ENCODE measurements at places on chromosomes 3 and 15.

DNA sequence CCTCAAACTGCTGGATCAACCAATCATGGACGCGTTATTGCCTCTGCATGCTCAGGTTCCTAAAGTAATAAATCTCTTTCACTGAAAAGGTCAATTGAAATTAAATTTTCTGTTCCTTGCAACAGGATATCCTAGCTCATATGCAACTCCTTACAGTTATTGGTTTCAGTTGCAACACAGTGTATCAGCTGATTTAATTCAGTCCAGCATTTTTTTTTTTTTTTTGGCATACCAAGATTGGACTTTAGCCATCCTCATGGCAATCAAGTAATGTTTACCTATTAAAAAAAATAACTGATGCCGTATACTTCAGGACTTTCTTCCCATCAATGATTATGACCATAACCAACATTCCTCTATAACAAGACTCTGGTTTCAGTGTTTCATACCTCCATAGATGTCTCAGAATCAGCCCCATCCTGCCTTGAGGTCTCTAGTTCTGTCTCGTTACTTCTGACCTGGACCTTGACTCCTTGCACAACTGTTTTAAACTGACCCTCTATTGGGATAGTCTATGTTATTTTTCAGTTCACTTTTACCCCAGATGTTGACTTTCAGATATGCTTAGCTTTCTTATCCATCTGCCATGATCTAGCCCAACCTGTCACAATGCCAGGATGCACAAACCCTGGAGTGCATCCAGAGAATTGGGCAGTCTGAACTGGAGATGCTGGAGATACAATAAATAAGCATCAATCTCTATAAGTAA, 265.0 kb upstream of the GADL1 start:
- no peak for DNase-seq

DNA sequence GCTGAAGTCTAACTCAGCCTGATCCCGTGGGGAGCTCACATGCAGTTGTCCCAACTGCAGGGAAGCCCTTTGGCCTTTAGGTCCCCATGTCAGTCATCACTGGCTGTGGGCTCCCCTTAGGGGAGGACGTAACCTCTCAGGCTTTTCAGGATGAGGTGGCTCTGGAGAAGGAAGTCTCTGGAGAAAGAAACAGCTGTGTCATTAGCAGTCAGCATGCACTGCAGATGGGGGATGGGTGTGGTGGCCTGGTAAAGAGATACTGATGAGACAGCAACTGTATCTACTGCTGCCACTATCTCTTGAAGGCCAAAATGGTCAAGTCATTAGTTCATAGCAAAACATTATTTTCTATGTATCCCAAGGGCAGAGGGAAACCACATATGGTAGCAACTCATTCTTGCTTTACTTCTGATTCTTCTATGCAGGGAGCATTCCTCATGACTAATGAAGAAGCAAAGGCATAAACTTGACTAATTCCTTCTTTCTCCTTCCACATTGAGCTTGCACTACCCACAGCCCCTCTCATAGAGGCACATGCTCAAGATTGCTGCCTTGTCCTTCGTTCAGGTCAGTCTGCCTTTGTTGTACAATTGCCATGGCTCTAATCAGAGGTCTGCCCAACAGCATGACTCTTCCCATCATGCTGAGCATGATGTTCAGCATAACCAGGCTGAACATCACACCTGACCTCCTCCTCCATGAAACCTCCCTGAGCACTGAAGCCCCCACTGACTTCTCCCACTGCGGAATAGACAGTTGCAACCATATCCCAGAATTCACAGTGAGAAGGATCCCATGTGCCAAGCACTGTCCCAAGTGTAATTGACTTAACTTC, 47.8 kb upstream of the TMEM158 start:
- no peak for DNase-seq

DNA sequence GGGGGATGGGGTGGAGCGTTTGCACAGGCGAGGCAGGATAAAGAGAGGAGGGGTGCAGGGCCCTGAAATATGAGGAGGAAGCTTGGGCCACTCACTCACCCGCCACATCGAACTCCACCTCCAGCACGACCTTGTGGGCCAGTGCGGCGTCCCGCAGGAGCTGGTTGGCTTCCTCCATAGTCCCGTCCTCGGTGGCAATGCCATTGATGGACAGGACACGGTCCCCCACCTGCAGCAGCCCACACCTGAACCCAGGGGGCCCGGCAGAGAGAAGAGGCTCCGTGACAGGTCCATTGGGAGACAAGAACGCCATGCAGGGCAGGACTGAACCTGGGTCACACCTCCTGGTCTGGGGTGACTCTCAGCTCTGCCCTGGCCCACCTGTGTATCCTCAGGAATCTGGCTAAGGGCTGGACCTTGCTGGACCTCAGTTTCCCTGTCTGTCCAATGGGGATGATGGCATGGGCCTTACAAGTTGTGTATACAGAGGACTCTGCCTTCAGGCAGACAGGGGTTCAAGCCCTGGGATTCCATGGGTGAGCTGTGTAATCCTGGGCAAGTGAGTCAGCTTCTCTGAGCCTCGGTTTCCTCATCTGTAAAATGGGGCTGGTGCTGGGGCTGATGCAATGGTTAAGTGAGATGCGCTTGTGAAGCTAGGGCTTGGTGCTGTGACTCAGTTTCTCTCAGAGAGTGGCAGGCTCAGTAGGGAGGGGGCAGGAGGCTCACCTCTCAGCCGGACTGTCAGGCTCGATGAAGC, 26.4 kb downstream of the GRIP2 start:
- no peak for DNase-seq

DNA sequence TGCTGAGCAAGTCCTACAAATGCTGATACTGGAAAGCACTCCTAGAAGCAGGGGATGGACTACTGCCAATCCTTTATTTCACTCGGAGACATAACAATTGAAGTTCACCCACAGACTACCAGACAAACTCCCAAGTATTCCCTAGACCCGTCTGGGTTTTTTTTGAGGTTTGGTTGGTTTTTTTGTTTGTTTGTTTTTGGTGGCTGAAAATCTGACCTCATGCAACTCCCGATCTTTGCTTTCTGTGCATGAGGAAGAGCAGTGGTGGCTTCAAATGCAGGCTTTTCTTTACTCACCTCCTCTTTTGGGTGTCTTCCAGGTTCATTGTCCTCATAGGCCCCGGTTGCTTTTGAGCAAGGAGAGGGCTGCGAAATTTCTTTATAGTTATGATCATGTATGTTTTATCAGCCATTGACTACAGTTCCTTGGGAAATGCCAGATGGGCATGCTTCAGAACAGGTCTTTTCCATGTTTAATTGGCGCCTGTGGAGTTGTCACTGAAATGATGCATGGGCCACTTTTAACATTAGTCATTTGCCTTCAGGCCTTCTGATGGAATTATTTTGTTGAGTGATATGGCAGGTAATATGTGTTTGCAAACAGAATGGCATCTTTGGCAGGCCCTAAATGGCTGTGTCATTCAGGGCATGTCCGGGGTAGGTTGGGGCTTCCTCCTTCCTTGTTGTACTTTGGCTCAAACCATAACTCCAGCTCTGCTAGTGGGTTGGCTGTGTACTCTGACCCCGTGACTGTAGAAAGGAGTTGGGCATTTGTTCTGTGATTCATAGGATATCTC, 81.3 kb upstream of the ZBED2 start:
- peak; percentile 36 for DNase-seq

GRCh38 chr15:39585389-39585841, 4.5 kb downstream of the THBS1 start:
- DNase-seq, result no peak

DNA sequence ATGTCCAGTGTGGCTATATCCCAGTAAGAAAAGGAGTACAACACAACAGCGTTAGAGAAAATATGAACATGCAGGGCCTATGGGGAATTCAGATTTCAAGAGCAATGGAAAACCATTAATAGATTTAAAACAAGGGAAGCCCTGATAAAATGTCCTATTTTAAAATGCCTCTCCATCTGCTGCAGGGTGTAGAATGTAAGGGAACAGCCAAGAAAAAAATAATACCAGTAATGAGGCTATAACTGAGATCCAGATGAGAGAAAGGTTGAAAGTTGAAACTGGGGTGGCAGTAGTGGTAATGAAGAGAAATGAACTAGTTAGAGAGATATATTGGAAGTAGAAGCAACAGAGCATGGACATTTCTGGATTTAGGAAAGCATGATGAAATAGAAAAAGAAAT, 226.1 kb downstream of the KCNMB2 start:
- no peak for DNase-seq

GRCh38 chr3:185411133-185411532, 48.2 kb downstream of the MAP3K13 start:
- DNase-seq, result no peak

- DNase-seq, result no peak
Measured at GRCh38 chr3:188052169-188053035, 101.6 kb upstream of the LPP start.

GRCh38 chr3:23676093-23676492, 129.7 kb upstream of the UBE2E1 start:
- DNase-seq, result no peak

GRCh38 chr3:187735383-187735782, 9.9 kb downstream of the BCL6 start:
- DNase-seq, result no peak
